ENCODE measurements at places on chromosomes 5 and 9.

GRCh38 chr5:26569241-26569928, 469.0 kb downstream of the CDH9 start:
- DNase-seq: no peak

DNA sequence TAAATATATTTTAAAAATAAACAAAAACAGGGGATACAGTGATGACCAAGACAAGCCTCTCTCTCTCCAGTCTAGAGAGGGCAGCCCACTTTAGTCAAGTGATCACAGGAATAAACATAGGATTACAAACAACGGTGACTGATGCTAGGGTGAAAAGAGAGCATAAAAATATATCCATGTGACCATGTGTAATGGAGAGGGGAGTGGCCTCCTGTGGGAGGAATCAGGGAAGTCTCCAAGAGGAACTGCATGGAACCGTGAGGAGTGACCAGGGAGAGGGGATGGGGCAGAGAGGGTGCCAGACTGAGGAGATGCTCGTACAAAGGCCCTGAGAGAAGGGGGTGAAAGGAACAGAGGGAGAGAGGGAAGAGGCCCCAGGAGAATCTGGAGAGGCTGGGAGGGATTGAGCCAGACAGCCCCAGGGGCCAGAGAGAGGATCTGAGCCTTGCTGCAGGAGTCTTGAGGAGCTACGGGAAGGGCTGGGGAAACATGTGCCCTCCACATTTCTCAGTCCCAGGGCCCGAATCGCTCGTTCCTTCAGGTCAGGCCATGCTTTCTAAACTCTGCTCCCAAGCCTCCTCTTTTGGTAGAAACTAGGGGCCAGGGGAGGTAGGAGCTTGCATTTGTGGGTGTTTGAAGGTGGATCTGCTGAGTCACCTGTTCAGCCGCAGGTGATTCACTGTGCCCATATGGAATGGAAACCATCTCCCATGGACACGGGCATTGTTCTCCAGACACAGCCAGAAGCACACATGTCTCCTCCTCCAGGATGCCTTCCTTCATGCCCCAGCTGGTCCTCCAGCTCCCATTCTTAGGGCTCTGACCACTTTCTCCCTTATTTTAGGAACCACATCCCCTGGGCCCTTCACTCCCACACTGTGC, 63.8 kb downstream of the PAX5 start:
- DNase-seq: no peak

DNA sequence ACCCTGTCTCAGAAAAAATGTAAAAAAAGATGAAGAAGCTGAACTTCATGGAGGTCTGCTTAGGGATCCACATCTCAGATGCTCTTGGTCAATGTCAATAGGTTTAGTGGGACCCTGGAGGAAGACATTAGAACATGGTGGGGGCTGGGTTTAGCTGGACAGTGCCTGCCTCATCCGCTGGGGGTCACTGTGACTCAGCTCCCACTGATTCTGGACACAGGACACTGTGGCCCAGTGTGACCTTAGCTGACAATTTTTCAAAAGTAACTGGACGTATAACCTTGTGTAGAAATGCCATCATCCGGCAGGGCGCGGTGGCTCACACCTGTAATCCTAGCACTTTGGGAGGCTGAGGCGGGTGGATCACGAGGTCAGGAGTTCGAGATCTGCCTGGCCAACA, 7.3 kb upstream of the HNRNPAB start:
- no peak for DNase-seq

DNA sequence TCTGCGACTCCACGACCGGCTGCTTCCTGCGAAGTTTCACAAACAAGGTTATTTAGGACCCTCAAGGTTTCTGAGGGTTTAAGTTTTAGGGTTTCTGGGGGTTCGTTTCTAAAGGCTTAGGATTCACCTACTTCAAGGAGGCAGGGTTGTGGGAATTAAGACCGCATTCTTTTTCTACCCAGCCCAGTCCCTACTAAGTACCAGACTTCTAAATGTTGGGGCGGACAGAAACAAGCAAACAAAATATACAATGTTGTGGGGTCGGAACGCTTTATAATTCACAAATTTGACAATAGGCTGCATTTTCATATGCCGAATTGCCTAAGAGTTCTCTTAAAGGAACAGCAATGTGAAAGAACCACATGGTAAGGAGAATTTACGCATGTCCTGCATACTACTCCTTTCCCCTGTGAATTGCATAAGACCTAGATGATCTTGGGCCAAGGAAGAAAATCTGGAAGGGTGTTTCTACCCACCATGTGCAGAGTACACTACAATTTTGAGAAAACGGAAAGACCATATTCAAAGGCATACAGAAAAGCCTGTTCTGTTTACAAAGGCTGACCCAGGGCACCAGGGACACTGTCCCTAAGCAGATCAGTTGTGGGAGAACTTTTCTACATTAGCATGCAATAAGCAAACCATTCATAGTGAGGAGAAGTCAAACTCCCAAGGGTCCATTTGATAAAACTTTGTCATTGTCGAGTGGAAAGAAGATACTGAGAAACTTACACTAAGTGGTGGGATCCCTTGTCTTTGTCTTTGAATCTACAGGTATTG, 457.3 kb downstream of the RAB3C start:
- DNase-seq: no peak

- DNase-seq: no peak
Measured at GRCh38 chr5:88685591-88686541, 197.1 kb downstream of the MEF2C start.

DNA sequence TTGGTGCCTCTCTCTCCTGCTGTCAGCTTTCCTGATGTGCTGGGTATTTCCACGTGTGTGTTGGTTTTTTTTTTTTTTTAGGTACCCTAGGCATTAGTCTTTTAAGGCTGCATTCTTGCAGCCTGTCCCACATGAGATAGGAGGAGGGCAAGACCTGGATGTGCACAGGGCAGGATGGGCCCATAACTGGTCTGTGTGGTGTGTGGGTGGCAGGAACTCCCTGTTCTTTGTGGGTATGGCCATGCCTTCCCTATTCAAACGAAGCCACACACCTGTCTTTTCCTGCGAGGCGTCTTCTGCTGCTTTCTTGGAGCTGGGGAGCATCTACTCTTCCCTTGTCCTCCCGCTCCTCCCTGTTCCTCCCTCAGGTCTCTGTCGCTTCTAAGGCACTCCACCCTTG, 6.8 kb downstream of the SYK start:
- no peak for DNase-seq

DNA sequence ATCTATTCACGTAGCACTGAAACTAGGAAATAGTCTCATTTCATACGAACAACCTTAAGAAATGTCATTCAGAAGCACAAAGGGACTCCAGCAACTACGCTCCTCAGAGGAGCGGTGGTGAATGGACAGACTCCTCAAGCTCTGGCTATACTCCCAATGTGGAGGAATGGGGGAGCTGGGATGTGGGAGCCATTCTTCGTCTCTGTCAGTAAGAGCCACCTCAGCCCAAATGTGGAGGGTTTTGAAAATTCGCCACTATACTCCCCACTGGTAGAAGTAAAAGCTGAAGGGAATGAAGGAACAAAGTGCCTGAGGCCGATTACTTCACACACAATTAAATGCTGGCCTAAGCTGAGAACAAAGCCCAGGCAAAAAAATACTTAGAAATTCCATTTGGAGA, 96.3 kb downstream of the ADAMTS12 start:
- no peak for DNase-seq

- DNase-seq: no peak
Measured at GRCh38 chr5:120152472-120152871, 311.6 kb upstream of the PRR16 start.

GRCh38 chr5:41637869-41638268, 127.5 kb upstream of the PLCXD3 start:
- DNase-seq: no peak

GRCh38 chr5:102582696-102583095, 83.9 kb upstream of the SLCO6A1 start:
- DNase-seq: no peak

DNA sequence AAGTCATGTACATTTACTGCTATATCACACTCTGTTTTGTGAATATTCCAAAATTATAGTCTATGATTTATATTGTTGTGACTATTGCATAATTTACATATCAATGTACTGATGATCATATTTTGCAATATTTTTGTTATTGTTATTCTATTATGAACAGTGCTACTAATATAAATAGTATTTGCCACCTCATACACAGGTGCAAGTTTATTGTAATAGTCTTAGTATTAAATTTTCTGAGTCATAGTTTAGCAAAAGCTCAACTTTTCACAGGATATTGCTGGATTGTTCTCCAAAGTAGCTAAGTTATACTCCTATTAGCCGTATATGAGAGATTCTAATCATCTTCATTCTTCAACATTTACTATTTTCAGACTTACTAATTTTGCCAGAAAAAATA, 124.7 kb downstream of the TMC1 start:
- DNase-seq: no peak

DNA sequence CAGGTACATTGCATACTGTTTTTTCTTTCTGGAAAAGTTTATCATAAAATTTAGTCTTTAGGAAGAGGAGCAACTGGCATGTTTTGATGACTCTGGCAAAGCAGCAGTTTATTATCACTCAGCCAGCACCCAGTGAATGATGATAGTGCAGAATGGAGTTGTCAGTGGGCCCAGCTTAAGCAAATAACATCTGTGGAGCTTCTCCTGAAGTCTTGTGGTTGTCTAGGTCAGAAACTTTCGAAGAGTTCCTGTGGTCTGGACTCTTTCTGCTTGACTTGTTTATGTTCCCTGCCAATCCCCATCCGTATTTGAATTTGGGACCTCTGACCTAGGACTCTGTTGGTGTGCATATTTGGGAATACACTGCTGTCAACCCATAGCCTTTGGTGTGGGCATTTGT, 38.1 kb upstream of the C5orf47 start:
- DNase-seq: no peak

- no peak for DNase-seq
Measured at GRCh38 chr5:58121391-58121790, 338.5 kb downstream of the PLK2 start.

- DNase-seq: no peak
Measured at GRCh38 chr9:124887832-124888231, 25.9 kb downstream of the ARPC5L start.

Measured in NCI-H2081 (cell line).